Smooth muscle cell of the brain vasculature (primary cell): ENCODE measurements at places on chromosomes 11 and 22.
A peak's percentile ranks its signal among the peaks of the same experiment; 100 is the strongest.

DNA sequence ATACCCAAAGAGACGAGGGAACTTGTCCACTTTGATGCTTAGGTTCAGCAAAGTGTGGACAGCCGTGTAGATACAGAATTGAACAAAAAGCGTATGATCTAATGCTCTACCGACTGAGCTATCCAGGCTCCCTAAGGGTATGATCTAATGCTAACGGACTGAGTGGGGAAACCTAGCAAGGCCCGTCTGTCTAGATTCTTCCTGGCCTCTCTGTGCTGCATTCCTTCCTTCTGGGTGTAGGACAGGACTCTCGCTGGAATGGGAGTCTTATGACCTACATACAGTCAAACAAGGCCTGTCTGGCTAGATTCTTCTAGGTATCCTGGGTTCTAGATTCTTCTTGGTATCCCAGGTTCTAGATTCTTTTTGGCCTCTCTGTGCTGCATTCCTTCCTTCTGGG lies 8.4 kb upstream of the SLC15A3 start:
- no peak for DNase-seq

- no peak for DNase-seq
Observed at GRCh38 chr11:77259641-77260040, 41.8 kb downstream of the GDPD4 start.

GRCh38 chr11:124740277-124740882 lies 638 bp downstream of the NRGN start:
- DNase-seq: no peak

DNA sequence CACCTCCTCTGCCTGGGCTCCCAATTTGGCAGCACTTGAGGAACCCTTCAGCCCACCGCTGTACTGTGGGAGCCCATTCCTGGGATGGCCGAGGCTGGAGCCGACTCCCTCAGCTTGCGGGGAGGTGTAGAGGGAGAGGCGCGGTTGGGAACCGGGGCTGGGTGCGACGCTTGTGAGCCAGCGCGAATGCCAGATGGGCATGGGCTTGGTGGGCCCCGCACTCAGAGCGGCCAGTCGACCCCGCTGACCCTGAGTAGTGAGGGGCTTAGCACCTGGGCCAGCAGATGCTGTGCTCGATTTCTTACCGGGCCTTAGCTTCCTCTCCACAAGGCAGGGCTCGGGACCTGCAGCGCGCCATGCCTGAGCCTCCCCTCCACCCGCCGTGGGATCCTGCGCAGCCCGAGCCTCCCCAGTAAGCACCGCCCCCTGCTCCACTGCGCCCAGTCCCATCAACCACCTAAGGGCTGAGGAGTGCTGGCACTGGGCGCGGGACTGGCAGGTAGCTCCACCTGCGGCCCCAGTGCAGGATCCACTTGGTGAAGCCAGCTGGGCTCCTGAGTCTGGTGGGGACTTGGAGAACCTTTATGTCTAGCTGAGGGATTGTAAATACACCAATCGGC lies 58.3 kb upstream of the DEFB108B start:
- DNase-seq: no peak

GRCh38 chr22:32600147-32600546 lies 125.5 kb downstream of the FBXO7 start:
- DNase-seq: no peak

- no peak for DNase-seq
Observed at GRCh38 chr11:62923601-62924411, 2.6 kb upstream of the CHRM1 start.

GRCh38 chr11:112297248-112297866 lies 36.7 kb upstream of the PLET1 start:
- no peak for DNase-seq

- DNase-seq: no peak
Observed at GRCh38 chr11:27553186-27553585, 46.6 kb upstream of the LIN7C start.

- DNase-seq: no peak
Observed at GRCh38 chr11:269146-269890, 8.9 kb upstream of the NLRP6 start.

- DNase-seq: no peak
Observed at GRCh38 chr22:33447733-33448132, 389.6 kb upstream of the SYN3 start.

DNA sequence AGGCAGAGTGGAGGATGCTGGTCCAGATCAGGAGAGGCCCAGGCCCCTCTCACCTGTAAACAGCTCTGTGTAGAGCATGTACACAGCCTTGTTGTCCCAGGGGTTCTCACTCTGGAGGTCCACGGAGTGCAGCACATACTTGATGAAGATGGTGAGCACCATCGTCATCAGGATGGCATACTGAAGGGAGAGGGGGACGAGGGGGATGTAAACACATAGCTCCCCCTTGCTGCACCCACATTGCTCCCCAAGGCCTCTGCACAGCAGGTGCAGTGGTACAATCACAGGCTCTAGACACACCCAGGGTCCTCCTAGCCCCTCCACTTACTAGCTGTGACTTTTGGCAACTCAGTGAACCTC lies 2.9 kb downstream of the SYVN1 start:
- no peak for DNase-seq

- DNase-seq: no peak
Observed at GRCh38 chr11:73538381-73538872, 59.5 kb downstream of the FAM168A start.

DNA sequence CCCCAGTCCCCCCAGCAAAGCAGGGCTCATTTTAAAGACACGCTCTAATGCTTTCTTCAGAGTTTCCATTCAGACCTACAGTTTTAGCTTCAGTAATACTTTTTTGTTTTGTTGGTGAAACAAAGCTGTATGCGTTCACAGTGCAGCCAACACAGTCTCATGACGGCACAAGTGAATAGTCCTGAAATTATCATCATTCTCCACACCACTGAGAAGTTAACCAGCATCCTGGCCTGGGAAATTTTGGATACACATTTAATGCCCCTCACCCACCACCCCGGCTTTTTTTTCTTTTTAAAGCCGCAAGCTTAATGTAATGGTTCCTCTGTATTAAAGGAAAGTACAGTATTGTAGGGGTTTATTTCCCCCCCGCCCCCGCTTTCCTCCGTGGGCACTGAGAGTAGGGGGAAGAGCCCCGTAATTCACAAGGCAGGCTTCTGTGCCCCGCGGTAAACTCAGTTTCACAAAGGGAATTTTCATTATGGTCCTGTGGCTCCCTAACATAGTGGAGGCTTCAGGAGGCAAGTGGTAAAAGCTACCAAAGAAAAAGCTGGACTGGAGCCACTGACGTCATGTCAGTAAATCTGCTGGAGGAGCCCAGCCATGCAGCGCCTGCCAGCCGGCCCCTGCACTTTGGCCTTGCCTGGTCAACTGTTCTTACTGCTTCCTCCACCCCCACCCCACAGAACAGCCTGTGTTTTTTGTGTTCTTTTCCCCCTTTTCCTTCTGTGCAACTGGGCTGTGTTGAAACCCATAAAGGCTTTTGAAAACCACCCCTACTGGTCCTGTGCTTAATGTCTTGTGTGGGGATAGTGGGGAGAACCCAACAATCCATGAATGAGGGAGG lies 18.2 kb downstream of the TEAD1 start:
- DNase-seq: peak; percentile 82

- DNase-seq: no peak
Observed at GRCh38 chr11:23497040-23497439, 636.8 kb upstream of the CCDC179 start.
